Muscle of arm (tissue), 14 donors: ENCODE measurements at places on chromosomes 5 and 9. TPM values are rescaled to one million over a fixed set of nuclear protein-coding genes. Genes with fewer than 3 reads are reported as not detected.
A peak's percentile ranks its signal among the peaks of the same experiment; 100 is the strongest.

DNA sequence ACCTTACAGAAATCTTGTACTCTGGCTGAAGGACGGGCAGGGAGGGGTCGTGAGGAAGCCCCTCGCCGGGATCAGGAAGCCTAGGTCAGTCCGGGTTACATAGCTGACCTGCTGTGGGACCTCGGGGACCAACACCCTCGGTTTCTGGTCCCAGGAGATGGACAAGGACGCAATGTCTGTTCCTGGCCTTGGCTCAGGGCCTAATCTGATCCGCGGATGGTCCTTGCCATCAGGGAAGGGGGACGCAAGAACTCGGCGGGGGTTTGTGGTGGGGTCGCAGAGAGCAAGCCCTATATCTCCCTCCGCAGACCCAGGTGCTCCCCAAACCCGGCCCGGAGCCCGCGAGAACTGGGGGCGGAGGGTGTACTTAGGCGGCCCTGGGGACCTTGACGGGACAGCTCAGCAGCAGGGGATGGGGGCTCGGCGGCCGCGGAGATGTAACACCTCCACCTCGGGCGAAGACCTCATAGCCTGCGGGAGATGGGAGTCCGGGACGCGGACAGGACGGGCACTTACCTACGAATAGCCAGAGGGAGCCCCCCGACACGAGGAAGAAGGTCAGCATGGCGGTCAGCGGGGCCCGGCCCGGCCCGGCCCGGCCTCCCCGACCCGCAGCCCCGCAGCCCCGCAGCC is 353 bp downstream of the ACSL6 start:
- no peak for DNase-seq

- peak; percentile 35 for DNase-seq
Observed at GRCh38 chr5:178372142-178372571, 139.6 kb upstream of the PHYKPL start.

GRCh38 chr5:73977146-73977545 is 351.1 kb downstream of the ARHGEF28 start:
- no peak for DNase-seq

The LOX gene
- polyA plus RNA-seq = 113 TPM

- no peak for DNase-seq
Observed at GRCh38 chr5:19734776-19735175, 253.2 kb downstream of the CDH18 start.

GRCh38 chr5:94524841-94525697 is 93.3 kb downstream of the KIAA0825 start:
- no peak for DNase-seq

The GDF9 gene
- polyA plus RNA-seq = 0.93 TPM

GRCh38 chr9:84379740-84380139 is 39.2 kb upstream of the SLC28A3 start:
- DNase-seq = no peak

GRCh38 chr5:24804221-24804681 is 159.5 kb upstream of the CDH10 start:
- DNase-seq = no peak

GRCh38 chr9:104177003-104177611 is 83.0 kb downstream of the SMC2 start:
- no peak for DNase-seq

DNA sequence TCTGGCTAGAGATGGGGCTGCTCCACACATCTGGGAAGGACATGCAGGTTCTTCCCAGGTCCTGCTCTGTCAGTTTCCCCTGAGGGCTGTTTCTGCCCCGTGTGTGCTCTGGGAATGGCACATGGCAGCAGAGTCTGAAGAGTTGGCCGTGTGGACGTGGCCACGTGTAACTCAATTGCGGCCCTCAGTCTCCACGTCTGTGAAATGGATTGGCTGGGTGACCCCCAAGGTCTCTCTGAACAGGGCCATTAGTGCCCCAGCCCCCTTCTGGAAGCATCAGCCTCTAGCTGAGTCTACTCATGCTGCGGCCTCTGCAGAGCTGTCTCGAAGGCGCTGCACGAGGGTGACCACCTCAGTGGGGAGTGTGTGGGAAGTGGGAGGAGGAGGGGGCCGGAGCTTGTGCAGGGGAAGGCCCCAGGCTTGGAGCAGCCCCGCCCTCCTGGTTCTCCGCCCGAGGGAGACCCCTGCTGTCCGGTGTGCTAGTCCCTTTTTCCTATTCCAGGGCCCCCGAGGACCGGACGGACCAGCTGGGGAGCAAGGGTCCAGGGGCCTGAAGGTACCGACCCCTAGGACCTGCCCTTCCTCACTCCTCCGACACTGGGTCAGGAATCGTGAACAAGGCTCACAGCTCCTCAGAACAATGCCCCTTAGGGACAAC is 58.9 kb upstream of the ORM1 start:
- no peak for DNase-seq

- no peak for DNase-seq
Observed at GRCh38 chr5:94761786-94762185, 143.3 kb downstream of the SLF1 start.

- no peak for DNase-seq
Observed at GRCh38 chr5:121350181-121350930, 501.3 kb upstream of the FTMT start.

The SLC34A1 gene
- polyA plus RNA-seq = 0.14 TPM

The ADRA1B gene
- polyA plus RNA-seq = 0.45 TPM
